Stimulated activated CD8-positive, alpha-beta memory T cell treated with anti-CD3 and anti-CD28 coated beads, Interleukin-15, amount 100 ng/mL, for 4 hours (primary cell): ENCODE measurements at places on chromosomes 1 and 21.

- no peak for DNase-seq
Observed at GRCh38 chr1:119298687-119299303, 69.8 kb upstream of the HAO2 start.

GRCh38 chr1:241997401-241997998, 1.4 kb downstream of the MAP1LC3C start:
- no peak for DNase-seq

DNA sequence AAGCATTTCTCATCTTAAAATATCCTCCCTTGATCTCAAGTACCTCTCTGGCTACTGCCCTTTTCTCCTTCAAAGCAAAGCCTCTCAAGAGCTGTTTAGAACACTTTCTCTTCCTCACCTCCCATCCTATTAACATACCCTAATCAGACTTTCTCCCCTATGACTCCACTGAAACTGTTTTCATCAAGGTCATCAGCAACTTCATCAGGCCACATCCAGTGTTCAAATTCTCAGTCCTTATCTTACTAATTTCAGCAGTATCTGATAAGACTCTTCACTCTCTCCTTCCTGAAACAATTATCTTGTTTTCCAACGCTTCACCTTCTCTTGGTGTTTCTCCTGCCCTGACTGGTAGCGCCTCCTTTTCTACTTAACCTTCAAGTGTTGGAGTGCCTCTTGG, 1.5 kb upstream of the RAP1A start:
- no peak for DNase-seq

- no peak for DNase-seq
Observed at GRCh38 chr1:162674034-162674608, 41.9 kb downstream of the DDR2 start.

GRCh38 chr1:33982419-33982818, 118.5 kb downstream of the HMGB4 start:
- no peak for DNase-seq

DNA sequence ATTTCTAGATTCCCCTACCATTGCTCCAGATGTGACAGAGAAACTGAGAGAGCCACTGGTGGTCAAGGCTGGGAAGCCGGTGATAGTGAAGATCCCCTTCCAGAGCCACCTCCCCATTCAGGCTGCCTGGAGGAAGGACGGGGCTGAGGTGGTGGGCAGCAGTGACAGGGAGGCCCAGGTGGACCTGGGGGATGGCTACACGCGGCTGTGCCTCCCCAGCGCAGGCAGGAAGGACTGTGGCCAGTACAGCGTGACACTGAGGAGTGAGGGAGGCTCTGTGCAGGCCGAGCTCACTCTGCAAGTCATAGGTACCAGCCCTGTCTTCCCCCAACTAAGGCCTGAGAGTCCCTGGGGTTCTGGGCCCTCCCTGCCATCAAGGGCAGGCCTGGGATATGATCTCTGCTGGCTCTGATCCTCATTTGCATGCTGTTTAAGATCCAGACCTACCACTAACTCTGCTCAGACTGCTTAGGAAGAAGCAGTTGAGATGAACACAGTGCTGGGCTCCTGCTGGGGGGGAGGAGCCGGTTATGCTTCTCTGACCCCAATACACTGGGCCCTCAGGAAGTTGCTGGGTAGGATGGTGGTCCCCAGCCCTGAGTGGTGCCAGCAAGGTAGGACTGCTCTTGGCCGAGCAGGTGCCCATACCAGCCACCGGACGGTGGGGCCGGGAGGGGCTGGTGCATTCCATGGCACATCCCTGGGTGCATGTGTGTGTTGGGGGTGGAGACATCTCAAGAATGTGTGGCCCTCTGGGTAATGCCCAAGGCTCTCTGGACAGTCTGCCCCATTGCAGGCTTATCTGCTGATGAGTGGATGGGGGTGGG, 25.1 kb downstream of the IGFN1 start:
- DNase-seq, result no peak

GRCh38 chr1:159170639-159171038, 776 bp upstream of the CADM3 start:
- DNase-seq, result no peak

DNA sequence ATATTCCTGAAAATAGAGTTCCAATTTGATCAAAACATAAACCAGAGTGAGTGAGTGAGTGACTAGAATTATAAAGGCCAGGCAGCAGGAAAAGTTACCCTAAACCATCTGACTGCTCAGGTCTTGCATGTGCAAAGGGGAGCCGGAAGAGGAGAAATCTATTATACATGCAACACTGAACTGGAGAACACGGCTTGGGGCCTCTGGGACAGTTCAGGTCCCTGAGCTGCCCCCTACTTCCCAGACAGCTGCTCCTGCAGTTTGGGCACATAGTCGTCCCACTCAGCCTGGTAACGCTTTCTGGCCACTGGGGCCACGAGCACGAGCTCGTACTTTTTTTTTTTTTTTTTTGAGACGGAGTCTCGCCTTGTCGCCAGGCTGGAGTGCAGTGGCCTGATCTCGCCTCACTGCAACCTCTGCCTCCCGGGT, 40.1 kb downstream of the PTPRC start:
- DNase-seq, result no peak

DNA sequence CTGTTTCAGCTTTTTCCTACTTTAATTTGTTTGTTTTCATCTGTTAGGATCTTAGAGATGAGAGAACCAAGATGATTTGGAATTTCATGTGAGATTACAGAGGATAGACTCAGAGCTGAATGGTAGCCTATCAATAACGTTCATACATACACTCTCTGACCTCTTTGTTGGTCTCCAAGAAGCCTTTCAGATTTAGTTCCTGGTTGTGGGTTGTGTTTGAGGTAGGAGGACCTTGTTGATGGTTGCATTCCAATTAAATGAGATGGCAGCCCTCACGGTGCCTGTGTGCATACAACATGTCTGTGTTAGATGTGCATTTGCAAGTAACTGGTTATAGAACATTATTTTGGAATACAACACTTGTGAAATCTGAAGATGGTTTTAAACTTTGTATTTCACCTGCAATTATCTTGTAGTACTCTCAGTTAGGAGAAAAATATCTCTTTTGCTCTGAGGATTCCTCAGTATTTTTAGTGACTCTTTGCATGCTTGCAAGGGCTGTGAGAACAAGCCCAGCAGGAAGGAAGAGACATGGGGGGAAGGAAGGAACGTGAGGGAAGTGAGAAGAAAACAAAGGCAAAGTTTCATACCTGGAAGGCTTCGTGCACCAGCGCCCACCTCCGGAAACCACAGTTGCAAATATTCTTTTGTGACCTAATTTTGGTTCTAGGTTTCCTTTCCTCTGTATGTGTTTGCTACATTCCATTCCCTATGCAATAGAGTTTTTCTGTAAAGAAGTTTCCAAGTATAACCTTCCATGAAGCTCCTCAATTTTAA, 291.8 kb downstream of the DISC1 start:
- no peak for DNase-seq

DNA sequence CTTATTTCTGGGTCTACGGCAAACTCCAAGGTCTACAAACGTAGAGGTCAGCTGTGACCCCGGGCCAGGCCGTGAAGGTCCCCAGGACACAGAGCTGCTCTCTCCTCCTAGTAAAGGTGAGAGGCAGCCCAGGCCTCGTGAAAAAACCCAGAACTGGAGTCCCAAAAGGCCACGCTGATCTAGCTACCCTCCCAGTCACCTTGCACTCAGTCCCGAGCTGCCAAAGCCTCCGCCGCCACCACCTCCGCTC, 125 bp downstream of the ATP5PF start:
- DNase-seq, result no peak

DNA sequence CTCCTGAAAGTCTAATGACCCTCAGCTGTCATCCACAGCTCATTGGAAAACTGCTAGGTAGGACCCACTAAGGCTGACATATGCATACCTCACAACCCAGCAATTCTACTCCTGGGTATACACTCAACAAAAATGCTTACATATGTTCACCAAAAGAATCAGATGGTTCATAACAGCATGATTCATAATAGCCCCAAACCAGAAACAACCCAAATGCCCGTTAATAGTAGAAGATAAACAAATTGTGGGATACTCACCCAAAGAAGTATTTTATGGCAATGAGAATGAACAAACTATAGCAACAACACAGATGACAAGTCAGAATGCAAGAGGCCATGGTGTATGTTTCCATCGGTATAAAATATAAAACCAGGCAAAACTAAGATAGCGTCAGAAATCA, 124.6 kb downstream of the HLCS start:
- no peak for DNase-seq

GRCh38 chr1:212794561-212795014, 2.9 kb downstream of the TATDN3 start:
- no peak for DNase-seq
